Stimulated activated CD4-positive, alpha-beta T cell treated with anti-CD3 and anti-CD28 coated beads, Interleukin-1b, Interleukin-23, amount 100 ng/mL, for 1 hour (primary cell): ENCODE measurements at places on chromosomes 5 and 9.
A peak's percentile ranks its signal among the peaks of the same experiment; 100 is the strongest.

DNA sequence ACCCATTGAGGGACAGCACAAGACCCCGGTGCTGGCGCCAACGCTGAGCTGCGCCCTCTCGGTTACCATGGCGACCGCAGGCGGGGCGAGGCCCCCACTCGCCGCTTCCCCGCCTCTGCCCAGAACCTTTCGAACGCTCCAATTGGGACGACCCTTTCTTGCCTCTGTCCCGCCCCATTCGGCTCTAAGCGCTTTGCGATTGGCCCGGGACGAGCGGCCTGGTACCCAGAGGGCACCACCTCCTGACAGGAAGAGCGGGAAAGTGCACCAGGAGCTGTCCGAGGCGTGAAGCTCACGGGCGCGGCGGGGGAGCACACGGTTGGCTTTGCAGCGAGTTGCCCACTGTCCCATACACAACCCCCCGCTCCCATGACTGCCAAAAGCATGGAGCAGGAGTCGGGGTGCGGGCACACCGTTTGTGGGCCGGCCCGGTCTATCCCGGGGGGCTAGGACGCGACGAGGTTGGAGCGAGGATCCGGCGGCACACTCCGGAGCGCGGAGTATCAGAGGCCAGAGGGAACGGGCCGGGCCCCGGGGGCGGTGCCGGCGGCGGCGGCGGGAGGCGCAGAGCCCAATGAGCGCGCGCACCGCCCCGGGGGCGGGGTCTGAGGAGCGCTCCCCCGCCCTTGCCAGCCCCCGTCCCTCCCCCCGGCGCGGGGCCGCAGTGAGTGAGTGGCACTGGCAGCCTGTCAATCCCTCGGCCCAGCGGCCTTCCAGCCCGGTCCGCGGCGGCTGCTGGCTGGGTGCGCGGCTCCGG lies 978 bp upstream of the PBX3 start:
- peak; percentile 91 for DNase-seq

DNA sequence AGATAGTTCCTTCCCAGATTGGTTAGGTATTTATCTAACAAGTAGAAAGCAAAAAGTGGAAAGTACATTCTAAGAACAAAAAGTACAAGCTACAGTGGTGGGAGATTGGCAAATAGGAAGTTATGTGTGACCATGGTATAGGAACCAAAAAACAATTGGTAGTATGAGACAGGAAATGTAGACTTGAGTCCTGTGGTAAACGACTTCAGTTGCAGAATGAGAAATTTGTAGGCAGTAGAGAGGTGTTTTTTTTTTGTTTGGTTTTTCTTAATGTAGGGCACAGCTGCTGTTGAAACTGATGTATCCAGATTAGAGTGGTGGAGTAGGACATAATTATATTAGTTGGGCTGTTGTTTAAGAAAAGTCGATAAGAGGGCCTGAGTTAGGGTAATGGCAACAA lies 72.0 kb downstream of the CCNH start:
- no peak for DNase-seq

DNA sequence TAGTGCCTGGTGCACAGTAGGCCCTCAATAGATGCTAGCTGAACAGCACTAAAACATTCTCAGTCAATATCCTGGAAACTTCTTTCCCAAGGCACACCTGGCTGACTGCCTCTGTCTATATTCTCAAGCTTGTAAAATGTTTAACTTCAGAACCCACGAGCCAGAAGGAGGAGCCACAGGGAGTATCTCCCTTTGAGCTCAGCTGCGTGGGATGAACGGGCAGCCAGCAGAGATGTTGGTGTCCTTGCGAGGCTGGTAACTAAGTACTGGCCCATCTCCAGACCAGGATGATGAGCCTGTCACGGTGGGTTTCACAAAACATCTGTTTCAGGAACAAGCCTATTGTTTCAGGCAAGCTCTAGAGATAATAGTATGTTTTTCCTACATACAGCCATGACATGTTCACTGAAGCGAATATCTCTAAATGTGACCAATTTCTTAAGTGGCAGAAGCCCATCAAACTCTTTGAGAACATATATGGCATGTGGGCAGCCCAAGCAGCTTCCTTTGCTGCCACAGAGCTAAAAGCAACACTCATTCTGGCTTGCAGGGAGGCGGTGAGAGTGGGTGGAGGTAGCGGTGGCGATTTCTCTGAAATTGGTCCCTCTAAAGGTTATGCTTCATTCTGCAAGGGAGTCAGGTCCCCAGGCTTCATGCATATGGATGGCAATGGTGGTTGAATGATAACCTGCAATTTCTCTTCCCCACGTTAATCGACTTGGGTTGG lies 206.2 kb downstream of the TTLL11 start:
- DNase-seq, result no peak

DNA sequence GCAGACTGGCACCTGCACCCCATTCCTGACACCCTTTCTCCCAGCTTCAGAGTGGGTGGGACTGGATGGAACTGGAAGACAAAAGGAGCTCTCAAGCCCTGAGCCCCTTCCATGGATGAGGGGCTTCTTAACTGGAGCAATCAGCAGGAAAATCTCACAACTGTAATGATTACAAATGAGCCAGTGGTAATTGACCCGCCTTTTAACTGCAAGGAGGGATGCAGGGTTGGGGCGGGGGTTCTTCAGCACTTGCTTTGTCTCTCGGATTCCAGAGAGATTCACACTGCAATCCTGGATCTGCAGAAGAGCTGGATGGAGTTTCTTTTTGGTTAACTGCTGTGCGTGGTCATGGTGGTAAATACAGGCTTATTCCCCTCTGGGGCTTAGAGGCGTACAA lies 160.1 kb upstream of the SHB start:
- DNase-seq, result no peak

DNA sequence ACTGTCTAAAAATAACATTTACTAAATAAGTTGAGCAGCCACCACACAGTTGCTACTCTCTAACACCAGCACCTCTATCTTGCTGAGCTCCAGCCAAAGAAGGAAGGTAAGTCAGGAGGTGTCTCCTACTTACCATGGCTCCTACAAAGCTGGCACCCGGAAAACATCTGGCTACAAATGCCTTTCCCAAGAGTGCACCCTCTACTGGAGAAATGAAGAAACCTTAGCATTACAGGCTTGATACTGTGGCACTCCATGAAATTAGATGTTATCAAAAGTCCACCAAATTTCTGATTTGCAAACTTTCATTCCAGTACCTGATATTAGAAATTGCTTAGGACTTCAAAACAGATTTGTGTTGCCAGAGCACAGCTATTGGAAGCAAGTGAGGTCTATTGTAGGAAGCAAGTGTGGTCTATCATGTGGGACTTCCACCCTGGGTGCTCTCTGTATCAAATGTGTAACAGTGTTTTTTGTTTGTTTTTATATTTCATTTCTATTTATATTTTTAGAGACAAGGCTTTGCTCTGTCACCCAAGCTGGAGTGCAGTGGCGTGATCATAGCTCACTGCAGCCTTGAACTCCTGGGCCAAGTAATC lies 25.7 kb upstream of the RFK start:
- no peak for DNase-seq

DNA sequence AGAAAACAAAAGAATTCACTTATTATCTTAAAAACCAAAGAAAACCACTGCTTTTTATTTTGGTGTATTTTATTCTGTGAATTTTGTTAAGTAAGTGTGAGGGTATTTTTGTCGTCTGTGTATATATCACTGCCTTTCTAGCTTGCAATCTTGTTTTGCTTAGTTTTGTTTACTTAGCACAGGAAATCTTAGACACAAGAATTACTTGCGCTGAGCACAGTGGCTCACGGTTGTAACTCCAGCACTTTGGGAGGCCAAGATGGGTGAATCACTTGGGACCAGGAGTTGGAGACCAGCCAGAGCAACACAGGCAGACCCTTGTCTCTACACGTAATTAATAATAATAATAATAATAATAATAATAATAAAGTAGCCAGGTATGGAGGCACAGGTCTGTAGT lies 230.3 kb downstream of the PAPPA start:
- DNase-seq, result no peak

DNA sequence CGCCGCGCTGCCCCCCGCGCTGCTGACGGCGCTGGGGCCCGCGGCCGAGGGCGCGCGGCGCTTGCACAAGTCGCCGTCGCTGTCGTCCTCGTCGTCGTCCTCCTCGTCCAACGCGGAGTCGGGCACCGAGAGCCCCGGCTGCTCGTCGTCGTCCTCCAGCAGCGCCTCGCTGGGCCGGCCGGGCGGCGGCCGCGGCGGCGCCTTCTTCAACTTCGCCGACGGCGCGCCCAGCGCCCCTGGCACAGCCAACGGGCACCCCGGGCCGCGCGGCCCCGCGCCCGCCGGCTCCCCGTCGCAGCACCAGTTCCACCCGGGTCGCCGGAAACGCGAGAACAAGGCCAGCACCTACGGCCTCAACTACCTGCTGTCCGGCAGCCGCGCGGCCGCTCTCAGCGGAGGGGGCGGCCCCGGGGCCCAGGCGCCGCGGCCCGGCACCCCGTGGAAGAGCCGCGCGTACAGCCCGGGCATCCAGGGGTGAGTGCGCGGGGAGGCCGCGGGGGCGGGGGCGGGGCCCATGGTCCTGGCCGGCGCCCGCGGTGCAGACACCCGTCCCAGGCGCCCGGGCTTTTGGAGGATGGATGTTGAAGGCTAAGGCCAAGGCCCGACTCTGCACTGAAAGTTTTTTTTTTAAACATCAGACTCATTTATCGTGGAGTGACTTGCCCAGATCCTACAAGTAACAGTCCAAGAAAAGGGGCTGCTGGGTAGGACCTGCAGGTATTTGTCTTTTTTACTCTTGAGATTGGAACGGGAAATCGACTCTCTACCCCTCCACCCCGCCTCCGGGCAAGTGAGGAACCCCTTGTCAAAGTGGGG lies 1.2 kb downstream of the TENT4A start:
- DNase-seq, result no peak

DNA sequence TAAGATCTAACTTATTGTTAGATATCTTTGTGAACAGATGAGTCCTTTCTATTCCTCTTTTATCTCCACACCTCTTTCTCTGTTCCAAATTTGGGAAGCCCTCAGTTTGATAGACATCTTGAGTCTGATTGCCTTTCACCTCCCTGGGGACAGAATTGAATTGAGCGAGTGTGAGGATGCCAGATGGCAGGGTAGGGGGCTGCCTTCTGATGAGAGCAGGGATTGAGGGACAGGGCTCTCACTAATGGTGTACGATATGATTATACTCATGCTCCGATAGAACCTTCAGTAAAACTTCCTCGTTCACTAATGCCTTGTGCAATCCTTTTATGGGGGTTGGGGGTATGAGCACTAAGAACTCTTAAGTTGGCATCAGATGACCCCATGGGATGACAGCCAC lies 172.1 kb upstream of the DAP start:
- no peak for DNase-seq

GRCh38 chr5:102750151-102750834 lies 4.8 kb upstream of the PAM start:
- no peak for DNase-seq

- no peak for DNase-seq
Measured at GRCh38 chr9:115593587-115594091, 475.7 kb upstream of the TNC start.

DNA sequence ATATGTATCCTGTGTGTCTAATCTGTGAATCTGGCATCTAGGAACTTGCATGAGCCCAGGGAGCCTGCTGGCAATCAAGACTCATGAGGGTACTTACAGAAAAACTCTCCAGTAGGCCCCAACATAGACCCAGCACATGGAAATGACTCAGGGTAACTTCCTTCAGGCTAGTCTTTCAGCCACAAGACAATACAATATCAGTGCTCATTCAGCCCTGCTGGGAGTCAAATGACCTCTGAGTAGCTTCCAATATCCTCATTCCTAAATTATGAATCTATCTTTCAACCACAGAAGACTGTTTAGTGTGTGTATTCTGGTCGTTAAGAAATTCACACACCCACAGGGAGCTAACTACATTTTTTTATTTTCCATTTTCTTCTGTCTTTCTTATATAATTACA lies 1273.0 kb downstream of the EFNA5 start:
- no peak for DNase-seq

- DNase-seq, result no peak
Measured at GRCh38 chr9:111237447-111237846, 92.6 kb downstream of the OR2K2 start.

DNA sequence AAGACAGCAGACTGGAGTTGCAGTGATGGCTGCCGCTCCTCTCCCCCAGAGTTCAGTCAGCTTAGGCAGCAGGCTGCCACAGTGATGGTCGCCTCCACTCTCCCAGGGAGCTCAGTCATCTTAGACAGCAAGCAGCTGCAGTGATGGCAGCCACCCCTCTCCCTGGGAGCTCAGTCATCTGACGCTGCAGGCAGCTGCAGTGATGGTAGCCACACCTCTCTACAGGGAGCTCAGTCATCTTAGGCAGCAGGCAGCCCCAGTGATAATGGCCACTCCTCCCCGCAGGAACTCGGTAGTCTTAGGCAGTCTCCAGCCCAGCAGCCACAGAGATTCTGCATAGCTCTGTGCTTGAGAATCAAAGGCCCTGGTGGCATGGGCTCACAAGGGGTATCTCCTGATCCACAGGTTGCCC lies 582.7 kb downstream of the DTWD2 start:
- DNase-seq, result no peak

DNA sequence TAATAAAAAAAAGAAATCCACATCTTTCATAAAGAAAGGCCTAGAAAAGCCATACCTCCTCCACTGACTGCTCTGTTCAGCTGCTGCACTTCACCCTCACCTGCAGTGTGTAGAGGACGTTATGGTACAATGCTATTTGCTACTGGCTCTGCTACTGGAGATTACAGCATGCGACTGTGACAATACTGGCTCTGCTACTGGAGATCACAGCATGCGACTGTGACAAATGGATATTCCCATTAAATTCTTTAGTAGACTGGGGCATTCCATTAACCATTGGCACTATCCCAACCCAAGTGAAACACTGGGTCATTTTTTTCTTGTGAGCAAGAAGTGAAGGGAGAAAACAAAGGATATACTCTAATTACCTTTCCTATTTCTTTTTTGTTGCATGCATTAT lies 1063.5 kb upstream of the DMAC1 start:
- no peak for DNase-seq

DNA sequence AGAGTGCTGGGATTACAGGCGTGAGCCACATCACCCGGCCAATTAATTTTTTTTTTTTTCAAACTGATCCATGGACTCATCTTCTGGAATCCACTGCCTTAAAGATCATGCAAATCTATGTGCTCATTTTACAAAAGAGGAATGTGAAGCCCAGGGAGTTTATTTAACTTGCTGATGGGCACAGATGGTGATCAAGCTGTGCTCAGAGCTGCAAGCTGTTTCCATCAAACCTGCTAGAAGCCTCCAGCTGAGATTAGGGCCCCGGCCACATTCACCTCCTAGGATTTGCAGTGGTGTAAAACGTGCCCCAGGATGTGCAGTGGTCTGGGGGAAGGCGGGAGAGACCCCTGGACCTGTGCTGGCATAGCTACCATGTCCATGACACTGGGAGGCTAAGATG lies 56.1 kb upstream of the TUT7 start:
- DNase-seq, result no peak

DNA sequence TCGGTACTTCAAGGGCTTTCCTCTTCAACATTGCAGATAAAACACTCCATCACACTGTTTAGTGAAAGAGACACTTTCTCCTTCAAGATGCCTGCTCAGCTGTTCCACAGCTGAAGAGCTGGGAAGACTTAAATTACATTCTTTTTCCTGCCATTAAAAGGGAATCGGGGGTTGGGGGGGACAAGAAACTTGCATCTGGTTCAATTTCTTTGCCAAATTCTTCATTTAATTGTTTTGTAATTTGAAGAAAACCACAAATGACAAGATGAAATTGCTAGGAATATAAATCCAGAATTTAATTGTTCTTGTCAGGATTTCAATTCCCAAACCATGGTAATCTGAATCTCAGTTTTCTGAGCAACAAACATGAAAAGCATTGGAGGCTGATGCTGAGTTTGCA lies 478.3 kb downstream of the EBF1 start:
- no peak for DNase-seq

- DNase-seq, result no peak
Measured at GRCh38 chr5:14778792-14779070, 92.8 kb downstream of the ANKH start.
